ENCODE measurements at places on chromosomes 7 and 10.

- no peak for DNase-seq
- H3K27me3 ChIP-seq: no peaks in the 10 kb centered on the region
- H3K27ac ChIP-seq: no peak overlapping the region
- no peaks in the 10 kb centered on the region for H3K36me3 ChIP-seq
- no peaks in the 10 kb centered on the region for H3K4me1 ChIP-seq
- H3K4me3 ChIP-seq: no peak overlapping the region
Measured at GRCh38 chr10:132670546-132671227, 115.3 kb downstream of the NKX6-2 start.

- no peak overlapping the region for H3K4me3 ChIP-seq
- H3K27ac ChIP-seq: no peak overlapping the region
- peaks cover 11% of the 10 kb centered on the region for H3K4me1 ChIP-seq
Measured at GRCh38 chr10:62166331-62167131, 102.1 kb downstream of the RTKN2 start.

DNA sequence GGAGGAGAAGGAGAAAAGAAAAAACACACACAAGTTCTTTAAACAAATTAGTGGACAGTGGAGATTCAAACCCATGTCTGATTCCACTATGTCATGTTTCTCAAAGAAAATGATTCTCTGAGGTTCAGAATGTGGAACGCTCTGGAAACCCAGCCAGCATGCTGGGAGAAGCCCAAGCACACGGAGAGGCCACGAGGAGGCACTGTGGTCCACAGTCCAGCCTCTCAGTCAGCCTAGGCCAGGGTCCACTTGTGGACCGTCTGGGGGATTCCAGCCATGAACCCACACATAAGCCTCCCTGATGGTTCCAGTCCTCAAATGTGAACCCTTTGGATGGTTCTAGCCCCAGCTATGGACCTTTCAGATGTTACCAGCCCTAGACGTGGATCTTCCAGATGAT is 73.4 kb downstream of the CAV1 start:
- no peak overlapping the region for H3K4me3 ChIP-seq
- no peaks in the 10 kb centered on the region for H3K36me3 ChIP-seq
- peaks cover 35% of the 10 kb centered on the region for H3K27me3 ChIP-seq
- peaks cover 7% of the 10 kb centered on the region for H3K4me1 ChIP-seq
- no peak overlapping the region for H3K27ac ChIP-seq

GRCh38 chr10:47402641-47403301 is 18.7 kb upstream of the ZNF488 start:
- H3K4me3 ChIP-seq: no peak overlapping the region
- H3K27me3 ChIP-seq: peaks cover 7% of the 10 kb centered on the region
- no peak for DNase-seq
- H3K4me1 ChIP-seq: peaks cover 4% of the 10 kb centered on the region

- H3K27ac ChIP-seq: no peak overlapping the region
- peaks cover 57% of the 10 kb centered on the region for H3K4me1 ChIP-seq
- DNase-seq: no peak
Measured at GRCh38 chr7:140056431-140057142, 6.2 kb downstream of the PARP12 start.

GRCh38 chr7:130152493-130153210 is 52.6 kb downstream of the TMEM209 start:
- no peak overlapping the region for H3K27ac ChIP-seq
- peaks cover 5% of the 10 kb centered on the region for H3K27me3 ChIP-seq
- no peak for DNase-seq
- no peaks in the 10 kb centered on the region for H3K4me1 ChIP-seq
- peaks cover 6% of the 10 kb centered on the region for H3K36me3 ChIP-seq
- H3K4me3 ChIP-seq: no peak overlapping the region

DNA sequence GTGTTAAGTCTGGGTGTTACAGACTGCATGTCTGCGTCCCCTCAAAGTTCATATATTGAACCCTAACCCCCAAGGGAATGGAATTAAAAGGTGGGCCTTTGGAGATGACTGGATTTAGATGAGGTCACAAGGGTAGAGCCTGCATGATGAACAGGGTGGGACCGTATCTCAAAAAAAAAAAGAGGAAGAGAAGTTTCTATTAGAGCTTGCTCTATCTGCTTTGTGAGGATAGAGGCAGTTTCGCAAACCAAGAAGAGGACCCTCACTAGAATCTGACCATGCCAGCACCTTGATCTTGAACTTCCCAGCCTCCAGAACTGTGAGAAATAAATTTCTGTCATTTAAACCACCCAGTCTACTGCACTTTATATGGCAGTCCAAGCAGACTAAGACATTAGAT is 1.4 kb downstream of the KIN start:
- peaks cover 26% of the 10 kb centered on the region for H3K4me1 ChIP-seq
- H3K36me3 ChIP-seq: peaks cover 17% of the 10 kb centered on the region
- DNase-seq: no peak
- H3K27ac ChIP-seq: no peak overlapping the region
- no peak overlapping the region for H3K4me3 ChIP-seq

All from T-helper 2 cell treated with Interferon-gamma antibody and Interleukin-4, amounts not matched to agents 5 μg/mL and 100 μg/mL, for 36 hours (primary cell).